ENCODE measurements at places on chromosomes 5 and 9.

DNA sequence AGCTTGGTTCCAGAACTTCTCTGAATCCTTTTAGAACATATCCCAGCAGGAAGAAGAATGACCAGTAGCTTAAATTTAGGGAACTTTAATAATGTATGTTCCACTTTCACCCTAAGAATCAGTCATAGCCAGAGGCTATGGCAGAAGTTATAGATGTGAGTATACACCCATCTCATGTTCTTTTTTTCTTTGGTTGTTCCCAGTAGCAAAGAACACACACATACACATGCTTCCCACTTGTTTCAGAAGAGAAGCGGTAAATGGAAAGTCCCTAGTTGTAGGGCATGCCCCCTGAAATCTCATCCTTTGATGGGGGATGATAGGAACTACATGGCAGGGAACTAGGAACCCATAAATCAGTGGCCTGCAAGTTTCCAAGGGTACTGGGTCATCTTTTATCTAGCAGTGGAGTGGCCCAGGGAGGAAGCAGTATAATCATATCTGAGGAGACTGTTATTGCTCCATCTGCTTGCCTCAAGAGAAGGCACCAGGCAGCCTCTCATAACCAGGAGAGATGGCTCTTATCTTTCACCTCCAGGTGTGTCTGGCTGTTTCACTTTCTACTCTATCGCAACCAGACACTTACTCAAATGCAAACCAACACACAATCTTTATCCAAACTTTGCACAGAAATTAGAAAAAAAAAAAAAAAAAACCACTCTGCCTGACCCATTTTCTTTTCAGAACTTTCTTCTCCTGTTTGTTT, 109.5 kb downstream of the SNCAIP start:
- DNase-seq: no peak

DNA sequence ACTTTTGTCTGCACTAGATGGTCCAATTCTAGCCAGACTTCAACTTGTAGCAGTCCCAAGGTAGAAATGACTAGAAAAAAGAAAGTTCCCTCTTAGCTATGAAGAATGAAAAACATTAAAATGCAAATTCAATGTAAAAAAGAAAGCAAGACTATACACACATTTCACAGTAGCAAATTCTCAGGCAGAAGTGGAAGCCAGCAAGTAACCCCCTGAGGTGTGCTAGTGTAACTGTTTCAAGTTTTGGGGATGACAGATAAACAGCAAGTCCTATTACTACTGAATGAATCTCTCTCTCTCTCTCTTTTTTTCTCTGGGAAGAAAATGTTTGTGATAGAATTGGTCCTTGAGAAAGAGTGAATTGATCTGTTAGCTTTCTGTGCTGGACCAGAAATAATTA, 185.6 kb downstream of the EFNA5 start:
- no peak for DNase-seq

DNA sequence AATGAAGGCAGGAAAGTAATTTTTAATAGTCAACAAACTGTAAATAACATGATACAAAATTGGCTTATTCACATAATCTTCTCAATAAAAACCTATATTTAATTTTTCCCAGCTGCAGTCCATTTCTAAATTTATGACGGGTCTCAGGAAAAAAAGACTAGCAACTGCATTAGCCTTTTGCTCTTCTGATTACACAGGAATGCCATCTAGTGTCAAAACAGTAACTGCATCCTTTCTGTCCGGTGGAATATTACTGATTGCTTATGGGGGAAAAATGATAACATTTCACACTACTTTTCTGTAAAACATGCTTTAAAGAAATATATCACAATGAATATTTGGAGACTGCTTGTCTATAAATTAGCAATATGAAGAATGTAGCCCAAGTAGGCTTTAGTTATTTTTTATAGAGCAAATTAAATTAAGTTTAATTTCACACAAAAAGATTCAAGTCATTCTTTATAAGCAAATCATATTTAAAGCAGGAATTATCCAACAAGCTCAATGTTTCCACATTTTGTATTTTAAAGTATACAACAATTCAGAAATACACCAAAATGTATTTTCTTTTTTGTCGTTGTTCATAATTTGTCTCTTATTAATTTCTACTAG, 534.7 kb downstream of the CDH10 start:
- no peak for DNase-seq

DNA sequence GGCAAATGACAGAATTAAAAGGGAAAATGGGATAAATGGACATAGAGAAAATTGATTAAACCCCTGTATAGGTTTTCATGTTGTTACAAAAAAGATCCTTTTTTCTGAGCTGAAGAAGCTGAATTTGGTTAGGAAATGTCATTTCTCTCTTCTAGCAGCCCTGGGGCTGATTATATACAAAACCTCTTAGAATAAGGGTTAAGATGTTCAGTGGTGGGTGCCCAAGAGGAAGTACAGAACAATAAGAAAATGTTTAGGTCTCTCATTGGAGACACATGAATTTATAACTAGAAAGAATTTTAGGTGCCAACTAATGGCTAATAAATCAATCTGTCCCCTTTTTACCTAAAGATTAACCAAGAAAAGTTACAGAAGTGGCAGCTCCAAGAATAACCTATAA, 14.2 kb downstream of the ABHD17B start:
- no peak for DNase-seq

Data from tibial artery (tissue), 4 donors.